ENCODE measurements at places on chromosomes 5 and 9.

- peaks cover 28% of the 10 kb centered on the region for H3K4me1 ChIP-seq
- H3K27ac ChIP-seq, result peak overlapping the region; percentile 78
- peaks cover 4% of the 10 kb centered on the region for H3K36me3 ChIP-seq
- peak overlapping the region; percentile 47 for H3K4me3 ChIP-seq
- no peaks in the 10 kb centered on the region for H3K27me3 ChIP-seq
- DNase-seq, result peak; percentile 61
Observed at GRCh38 chr5:157116483-157116954, 7.7 kb upstream of the HAVCR2 start.

DNA sequence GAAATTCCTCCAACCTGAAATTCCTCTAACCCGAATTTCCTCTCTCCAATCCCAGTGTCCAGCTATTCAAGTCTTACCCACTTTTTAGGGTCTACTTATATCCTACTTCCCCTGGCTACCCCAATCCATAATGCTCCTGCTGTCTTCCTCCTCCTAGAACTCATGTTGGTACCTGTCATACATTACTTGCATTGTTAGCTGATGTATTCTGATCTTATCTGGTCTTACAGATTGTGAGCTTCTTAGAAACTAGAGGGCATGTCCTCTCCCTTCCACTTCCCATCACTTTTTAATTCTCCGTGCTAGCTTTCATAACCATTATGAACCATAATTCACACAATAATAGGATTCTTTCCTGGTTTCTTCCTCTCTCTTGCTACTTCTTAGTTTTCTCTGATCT, 336.1 kb downstream of the CWC27 start:
- no peaks in the 10 kb centered on the region for H3K27me3 ChIP-seq
- no peaks in the 10 kb centered on the region for H3K36me3 ChIP-seq
- H3K4me3 ChIP-seq, result no peak overlapping the region
- peaks cover 46% of the 10 kb centered on the region for H3K4me1 ChIP-seq
- DNase-seq, result no peak

GRCh38 chr5:157607371-157608161, 32.0 kb upstream of the ADAM19 start:
- peaks cover 56% of the 10 kb centered on the region for H3K4me1 ChIP-seq
- no peaks in the 10 kb centered on the region for H3K27me3 ChIP-seq
- H3K36me3 ChIP-seq, result peaks cover 13% of the 10 kb centered on the region
- DNase-seq, result peak; percentile 73
- peak overlapping the region; percentile 25 for H3K4me3 ChIP-seq

- no peak overlapping the region for H3K4me3 ChIP-seq
- no peak for DNase-seq
- peaks cover 7% of the 10 kb centered on the region for H3K4me1 ChIP-seq
- H3K27me3 ChIP-seq, result peaks cover 2% of the 10 kb centered on the region
- no peak overlapping the region for H3K27ac ChIP-seq
- H3K36me3 ChIP-seq, result peaks cover 2% of the 10 kb centered on the region
Observed at GRCh38 chr5:76305269-76305668, 97.8 kb upstream of the IQGAP2 start.

- no peak overlapping the region for H3K27ac ChIP-seq
- H3K27me3 ChIP-seq, result no peaks in the 10 kb centered on the region
- H3K4me3 ChIP-seq, result no peak overlapping the region
- DNase-seq, result no peak
- no peaks in the 10 kb centered on the region for H3K36me3 ChIP-seq
Observed at GRCh38 chr5:153818626-153819025, 220.1 kb downstream of the FAM114A2 start.

- H3K36me3 ChIP-seq, result no peaks in the 10 kb centered on the region
- no peak overlapping the region for H3K4me3 ChIP-seq
- no peak for DNase-seq
- H3K27me3 ChIP-seq, result no peaks in the 10 kb centered on the region
Observed at GRCh38 chr5:97628031-97628430, 445.0 kb upstream of the RIOK2 start.

DNA sequence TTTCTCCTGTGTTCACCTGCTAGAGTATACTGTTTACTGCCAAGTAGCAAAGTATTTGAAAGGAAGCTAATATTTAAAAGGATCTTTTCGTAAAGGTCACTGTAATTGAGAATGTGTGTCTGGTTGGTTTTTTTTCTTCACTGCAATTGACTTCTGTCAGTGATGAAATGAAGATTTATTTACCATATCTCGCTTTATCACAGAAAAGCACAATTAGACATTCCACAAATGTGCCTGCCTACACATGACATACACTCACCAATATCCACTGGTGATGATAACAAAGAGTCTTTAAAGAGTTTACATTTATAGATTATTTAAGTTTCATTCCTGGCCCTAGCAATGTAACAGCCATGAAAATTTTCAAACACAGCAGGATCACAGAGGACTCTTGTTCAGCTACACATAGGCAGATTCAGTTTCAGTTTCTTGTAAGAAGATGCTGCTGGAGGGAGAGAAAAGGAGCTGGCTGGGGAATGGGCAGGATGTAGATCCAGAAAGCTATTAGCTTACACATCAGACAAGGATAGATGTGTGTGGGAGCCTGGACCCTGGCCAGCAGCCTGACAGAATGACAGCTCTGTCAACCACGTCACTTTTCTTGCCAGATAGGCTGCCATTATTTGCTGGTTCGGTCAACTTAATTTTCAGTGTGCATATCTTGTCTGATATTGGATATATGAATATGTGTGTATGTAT, 104.0 kb downstream of the GDNF start:
- H3K36me3 ChIP-seq, result peaks cover 30% of the 10 kb centered on the region
- no peak overlapping the region for H3K27ac ChIP-seq
- peaks cover 15% of the 10 kb centered on the region for H3K4me1 ChIP-seq
- H3K4me3 ChIP-seq, result no peak overlapping the region
- H3K27me3 ChIP-seq, result no peaks in the 10 kb centered on the region
- DNase-seq, result no peak

DNA sequence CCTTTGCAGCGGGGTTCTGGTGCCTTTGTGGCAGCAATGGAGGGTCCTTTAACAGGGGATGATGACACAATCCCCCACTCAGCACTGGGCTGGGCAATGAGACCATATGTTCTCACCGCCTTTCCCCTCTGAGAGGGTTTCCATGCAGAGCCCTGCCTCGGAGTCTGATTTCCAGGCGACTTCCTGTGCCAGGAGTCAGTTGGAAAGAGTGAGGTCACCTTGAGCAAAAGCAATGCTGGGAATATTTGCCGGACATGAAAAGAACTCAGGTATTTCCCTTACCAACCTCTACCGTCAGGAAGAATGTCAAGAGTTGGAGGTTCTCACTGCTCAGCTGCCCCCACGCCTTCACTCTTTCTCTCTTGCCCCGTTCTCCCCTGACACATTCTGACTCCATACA, 284.2 kb upstream of the IRX1 start:
- no peak for DNase-seq
- no peaks in the 10 kb centered on the region for H3K27me3 ChIP-seq
- H3K4me3 ChIP-seq, result no peak overlapping the region
- no peaks in the 10 kb centered on the region for H3K4me1 ChIP-seq
- no peak overlapping the region for H3K27ac ChIP-seq
- no peaks in the 10 kb centered on the region for H3K36me3 ChIP-seq

DNA sequence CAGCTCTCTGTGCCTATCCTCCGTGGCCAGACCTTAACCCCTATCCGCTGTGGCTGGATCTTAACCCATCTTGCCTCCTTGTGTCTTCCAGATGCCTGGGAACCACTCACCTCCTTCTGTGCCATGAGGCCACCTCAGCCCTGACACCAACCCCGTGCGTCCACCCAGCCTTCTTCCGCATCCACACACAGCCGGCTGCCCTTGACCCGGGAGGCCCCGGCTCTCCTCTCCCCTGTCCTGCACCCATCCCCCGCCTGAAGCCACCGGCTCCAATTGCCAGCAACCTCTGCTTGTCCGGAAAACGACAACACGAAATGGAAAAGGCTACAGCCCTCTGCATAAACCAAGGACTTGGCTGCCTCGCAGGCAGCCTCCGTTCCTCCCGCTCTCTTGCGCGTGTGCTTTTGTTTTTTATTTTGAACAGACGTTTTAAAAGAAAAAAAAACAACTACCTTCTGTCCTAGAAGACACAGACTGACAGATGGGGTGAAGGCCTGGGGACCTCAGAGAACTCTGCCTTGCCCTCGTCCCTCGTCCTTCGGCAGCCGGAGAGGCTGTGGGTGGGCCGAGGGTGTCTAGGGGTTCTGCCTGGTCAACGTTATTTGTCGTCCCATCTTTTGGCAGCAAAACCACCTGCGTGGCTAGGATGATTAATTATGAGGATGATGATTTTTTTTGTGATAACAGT, 32.5 kb upstream of the HMCN2 start:
- H3K27ac ChIP-seq, result no peak overlapping the region
- H3K36me3 ChIP-seq, result peaks cover under 1% of the 10 kb centered on the region
- no peak for DNase-seq
- peaks cover 3% of the 10 kb centered on the region for H3K4me1 ChIP-seq
- peaks cover 3% of the 10 kb centered on the region for H3K27me3 ChIP-seq
- H3K4me3 ChIP-seq, result no peak overlapping the region

DNA sequence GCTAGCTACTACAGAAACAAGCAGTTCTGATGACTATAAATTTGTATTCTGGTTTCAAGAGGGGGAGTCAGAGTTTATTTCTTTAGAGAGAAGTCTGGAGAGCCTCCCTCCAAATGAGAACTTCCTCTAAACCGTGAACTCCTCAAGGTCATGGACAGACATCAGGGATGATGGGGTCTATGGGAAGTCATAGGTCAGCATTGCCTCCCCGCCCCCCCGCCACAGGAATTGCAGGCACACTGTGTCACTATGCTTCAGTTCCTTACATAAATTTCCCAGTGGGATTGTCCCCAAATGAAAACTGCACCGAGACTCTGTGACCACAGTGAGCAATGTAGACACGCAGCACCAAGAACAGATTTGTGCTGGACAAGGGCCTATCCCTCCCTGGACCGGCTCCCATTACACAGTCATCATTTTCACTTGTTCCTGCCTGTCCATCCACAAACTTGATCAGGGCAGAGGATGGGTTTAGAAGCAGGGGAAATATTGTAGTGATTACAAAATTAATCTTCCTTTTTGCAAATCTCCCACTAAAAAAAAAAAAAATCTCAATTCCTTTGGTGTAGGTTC, 300.3 kb downstream of the EFNA5 start:
- no peak overlapping the region for H3K4me3 ChIP-seq
- DNase-seq, result no peak
- H3K36me3 ChIP-seq, result no peaks in the 10 kb centered on the region
- no peaks in the 10 kb centered on the region for H3K4me1 ChIP-seq

GRCh38 chr5:150320044-150320613, 17.4 kb upstream of the ARSI start:
- H3K27ac ChIP-seq, result no peak overlapping the region
- H3K4me1 ChIP-seq, result no peaks in the 10 kb centered on the region
- DNase-seq, result no peak
- no peaks in the 10 kb centered on the region for H3K36me3 ChIP-seq
- no peaks in the 10 kb centered on the region for H3K27me3 ChIP-seq
- H3K4me3 ChIP-seq, result no peak overlapping the region

GRCh38 chr5:42842921-42843641, 31.4 kb upstream of the SELENOP start:
- H3K27me3 ChIP-seq, result peaks cover 12% of the 10 kb centered on the region
- no peak overlapping the region for H3K27ac ChIP-seq
- no peak overlapping the region for H3K4me3 ChIP-seq
- H3K4me1 ChIP-seq, result no peaks in the 10 kb centered on the region
- DNase-seq, result no peak
